ENCODE measurements at places on chromosomes 11 and 22.
A peak's percentile ranks its signal among the peaks of the same experiment; 100 is the strongest.

- DNase-seq = peak; percentile 49
Measured at GRCh38 chr11:61815790-61816735, 740 bp downstream of the FADS1 start.

- DNase-seq = no peak
Measured at GRCh38 chr11:129530154-129530895, 154.7 kb downstream of the BARX2 start.

DNA sequence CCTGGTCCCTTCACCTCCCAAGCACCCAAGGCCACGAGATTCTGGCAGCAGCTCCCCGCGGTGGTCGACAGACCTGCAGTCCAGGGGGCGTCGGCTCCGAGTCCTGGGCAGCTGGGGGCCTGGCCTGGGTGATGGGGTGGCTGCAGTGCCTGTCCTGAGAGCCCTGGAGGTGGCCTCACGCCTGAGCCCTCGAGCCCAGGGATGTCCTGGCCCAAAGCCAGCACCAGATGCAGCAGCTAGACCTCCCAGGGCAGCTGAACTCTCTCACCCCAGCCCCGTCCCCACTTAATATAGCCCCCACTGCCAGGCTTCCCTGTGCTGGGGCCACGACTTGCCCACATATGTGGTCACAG lies 6.6 kb downstream of the LMNTD2 start:
- no peak for DNase-seq

DNA sequence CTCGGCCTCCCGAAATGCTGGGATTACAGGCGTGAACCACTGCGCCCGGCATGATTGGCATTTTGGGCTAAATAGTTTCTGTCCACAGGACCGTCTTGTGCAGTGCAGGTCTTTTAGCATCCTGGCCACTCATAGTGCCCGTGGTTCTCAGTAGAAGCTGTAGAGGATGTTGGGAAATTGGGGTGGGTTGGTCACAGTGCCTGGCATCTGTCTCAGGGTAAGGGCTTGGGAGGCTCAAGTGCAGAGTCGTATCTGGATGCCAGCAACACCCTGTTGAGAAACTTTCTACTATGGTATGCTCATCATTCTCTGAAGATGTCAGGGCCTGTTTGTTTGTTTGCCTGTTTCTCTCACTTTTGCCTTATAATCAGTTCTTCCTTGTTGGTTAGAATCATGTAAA lies 21.9 kb downstream of the UBE2L3 start:
- DNase-seq = no peak

- peak; percentile 35 for DNase-seq
Measured at GRCh38 chr11:16613512-16614381, 124.7 kb upstream of the C11orf58 start.

- DNase-seq = peak; percentile 49
Measured at GRCh38 chr11:61254403-61255025, 13.5 kb downstream of the PGA5 start.

DNA sequence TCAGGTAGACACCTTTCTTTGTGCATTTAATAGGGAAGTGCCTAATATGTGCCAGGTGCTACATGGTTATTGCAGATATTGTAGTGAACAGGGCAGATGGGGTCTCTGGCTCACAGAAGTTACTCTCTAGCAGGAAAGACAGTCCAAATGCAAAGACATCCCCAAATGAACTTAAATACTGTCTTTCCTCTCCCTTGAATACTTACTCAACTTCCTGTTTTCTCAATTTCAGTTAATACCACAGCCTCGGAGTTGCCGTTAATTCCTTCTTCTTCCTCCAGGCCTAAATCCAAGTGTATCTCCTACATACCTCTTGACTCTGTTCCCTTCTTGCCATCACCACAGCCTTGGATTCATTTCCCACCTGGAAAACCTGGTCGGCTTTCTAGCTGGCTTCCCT lies 134.3 kb upstream of the SESN3 start:
- no peak for DNase-seq

Data from activated T-cell treated with anti-CD3 and anti-CD28 coated beads, Interleukin-2, amount 50 U/mL, for 4 hours (primary cell).